Activated T-cell treated with anti-CD3 and anti-CD28 coated beads, Interleukin-2, amount 50 U/mL, for 4 hours (primary cell): ENCODE measurements at places on chromosomes 16 and 17.

- peak; percentile 49 for DNase-seq
Observed at GRCh38 chr17:68431661-68432071, 25.6 kb downstream of the WIPI1 start.

DNA sequence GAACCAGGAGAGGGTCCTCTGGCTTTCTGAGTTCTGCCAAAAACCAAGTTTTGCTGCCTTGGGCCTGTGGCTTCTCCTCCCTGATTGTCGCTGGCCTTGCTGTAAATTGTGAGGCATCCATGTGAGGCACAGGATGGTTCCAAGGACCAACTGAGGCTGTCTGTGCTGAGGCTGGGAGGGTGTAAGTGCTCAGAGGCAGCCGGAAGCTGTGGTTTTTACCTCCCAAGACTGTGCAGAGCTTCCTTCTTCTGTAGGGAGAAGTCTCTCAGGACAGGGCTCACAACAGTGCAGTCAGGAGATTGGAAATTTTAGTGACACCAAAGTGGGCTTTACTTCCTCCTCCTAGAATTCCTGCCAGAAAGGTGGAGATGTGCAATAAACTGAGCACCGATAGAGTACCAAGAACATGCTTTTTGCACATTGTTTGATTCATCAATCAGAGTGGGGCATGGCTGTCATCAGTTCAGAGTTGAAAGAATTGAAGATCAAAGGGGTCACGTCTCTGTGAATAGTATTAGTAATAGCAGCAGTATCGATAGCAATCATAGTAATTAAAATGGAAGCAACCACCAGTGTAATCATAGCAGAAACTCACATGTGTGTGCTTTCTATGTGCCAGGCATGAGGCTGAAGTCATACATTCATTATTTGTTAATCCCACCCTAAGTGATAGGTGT, 467.1 kb downstream of the WWOX start:
- no peak for DNase-seq

GRCh38 chr17:68906638-68907037, 48.6 kb downstream of the ABCA8 start:
- no peak for DNase-seq

DNA sequence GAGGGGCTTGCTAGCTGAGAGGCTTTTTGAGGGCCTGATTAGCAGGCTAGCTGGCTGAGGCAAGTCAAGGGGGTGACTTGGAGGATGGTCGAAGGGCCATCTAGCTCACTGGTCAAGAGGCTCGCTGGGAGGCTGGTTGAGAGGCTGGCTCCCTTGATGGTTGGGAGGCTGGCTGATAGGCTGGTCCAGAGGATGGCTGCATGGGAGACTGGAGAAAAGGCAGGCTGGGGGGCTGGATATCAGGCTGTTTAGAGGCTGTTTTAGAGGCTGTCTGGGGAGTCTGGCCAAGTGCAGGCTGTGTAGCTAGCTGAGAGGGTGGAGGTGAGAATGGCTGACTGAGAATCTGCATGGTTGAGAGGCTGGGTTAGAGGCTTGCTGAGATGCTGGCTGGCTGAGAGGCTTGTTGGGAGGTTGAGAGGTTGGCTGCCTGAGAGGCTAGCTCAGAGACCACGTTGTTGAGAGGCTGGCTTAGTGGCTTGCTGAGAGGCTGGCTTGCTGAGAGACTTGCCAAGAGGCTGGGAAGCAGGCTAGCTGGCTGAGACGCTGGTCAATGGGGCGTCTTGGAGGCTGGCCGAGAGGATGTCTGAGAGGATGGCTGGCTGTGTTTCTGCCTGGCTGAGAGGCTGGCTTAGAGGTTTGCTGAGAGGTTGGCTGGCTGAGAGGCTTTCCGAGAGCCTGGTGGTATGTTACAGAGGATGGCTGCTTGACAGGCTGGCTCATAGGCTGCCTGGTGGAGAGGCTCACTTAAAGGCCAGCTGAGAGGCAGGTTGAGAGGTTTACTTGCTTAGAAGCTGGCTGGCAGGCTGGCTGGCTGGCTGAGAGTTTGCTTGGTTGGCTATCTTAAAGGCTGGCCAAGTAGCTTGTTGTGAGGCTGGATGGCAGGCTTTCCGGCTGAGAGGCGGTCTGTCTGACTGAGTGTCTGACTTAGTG, 36.6 kb upstream of the ACSM2B start:
- no peak for DNase-seq

- DNase-seq = no peak
Observed at GRCh38 chr17:78892062-78892456, 10.9 kb downstream of the CEP295NL start.

- no peak for DNase-seq
Observed at GRCh38 chr16:65834688-65835087, 531.8 kb upstream of the CDH5 start.

DNA sequence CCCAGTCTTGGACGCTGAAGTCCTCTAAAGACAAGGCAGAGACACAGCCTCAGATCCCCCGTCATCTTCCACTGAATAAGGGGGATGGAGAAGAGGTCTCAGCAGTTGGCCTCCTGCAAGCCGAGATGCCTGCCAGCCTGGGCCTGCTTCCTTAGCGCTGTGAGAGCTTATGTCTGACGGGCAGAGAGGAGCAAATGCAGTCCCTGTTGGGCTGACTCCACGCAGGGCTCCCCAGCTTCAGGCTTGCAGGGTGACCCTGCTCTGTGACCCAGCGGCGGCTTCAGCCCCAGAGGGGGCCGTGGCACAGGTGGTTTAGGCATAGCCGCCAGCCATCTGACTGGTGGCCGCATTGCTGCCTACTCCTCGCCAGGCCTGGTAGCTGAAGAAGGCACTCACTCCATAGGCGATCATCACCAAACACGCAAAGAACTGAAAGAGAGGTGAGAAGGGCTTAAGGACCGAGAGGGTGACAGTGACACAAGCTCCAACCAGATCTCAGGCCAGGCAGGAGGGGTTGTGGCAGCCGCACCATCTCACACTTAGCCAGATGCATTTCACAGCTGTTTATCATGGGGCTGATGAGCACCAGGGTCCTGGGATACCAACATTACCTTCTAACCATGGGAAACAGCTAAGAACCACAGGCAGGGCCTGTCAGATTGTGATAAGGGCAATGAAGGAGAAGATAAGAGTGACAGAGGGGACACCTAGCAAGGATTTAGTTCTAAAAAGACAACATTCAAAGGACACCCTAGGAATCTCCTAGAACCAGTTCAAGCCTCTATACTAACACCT, 11.7 kb downstream of the ARL2BP start:
- DNase-seq = no peak

DNA sequence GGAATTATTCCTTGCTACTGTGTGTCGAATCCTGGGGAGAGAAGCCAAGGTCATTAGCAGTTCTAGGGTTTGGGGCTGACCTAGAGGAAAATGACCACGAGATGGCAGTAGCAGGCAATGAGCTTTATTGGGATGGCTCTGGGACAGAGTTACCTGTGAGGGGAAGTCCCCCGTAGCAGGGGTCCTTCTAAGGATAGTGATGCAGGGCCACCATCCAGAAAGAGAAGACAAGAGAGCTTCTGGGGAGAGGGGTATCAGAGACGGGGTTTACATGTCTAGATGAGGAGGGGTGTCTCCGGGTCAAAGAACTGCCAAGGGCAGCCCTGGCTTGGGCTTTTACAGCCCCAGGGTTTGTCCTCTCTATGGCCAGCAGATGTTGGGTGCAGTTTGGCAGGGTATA, 6.4 kb upstream of the GGT6 start:
- peak; percentile 31 for DNase-seq

- DNase-seq = peak; percentile 74
Observed at GRCh38 chr16:10918294-10919002, 23.8 kb downstream of the DEXI start.

GRCh38 chr16:28498666-28499381, 4.4 kb downstream of the APOBR start:
- DNase-seq = no peak

- DNase-seq = no peak
Observed at GRCh38 chr16:64475627-64476351, 646.1 kb downstream of the CDH11 start.

GRCh38 chr17:83077939-83078338, 1.5 kb upstream of the METRNL start:
- DNase-seq = no peak

GRCh38 chr17:76736349-76737081, 616 bp downstream of the SRSF2 start:
- DNase-seq = peak; percentile 64
